ENCODE measurements at places on chromosomes 2 and 18.

DNA sequence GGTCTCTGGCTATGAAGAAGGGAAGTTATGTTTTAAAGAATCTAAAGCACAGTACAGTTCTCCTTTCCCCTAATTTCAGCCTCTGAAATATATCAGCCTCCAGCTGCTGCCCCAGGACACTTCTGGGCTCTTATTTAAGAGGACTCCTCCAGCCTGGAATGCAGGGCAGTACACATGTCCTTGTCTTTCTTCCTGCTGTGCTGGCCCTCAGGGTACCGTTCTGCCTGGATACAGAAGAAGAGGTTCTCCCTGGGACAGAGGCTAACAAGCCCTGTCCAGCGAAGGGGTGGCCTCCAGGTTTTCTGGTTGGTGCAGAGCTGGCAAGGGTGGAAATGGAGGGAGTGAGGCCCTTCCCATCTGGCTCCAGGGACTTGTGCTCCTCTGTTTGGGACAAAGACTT, 22.1 kb downstream of the MLPH start:
- DNase-seq, result no peak

DNA sequence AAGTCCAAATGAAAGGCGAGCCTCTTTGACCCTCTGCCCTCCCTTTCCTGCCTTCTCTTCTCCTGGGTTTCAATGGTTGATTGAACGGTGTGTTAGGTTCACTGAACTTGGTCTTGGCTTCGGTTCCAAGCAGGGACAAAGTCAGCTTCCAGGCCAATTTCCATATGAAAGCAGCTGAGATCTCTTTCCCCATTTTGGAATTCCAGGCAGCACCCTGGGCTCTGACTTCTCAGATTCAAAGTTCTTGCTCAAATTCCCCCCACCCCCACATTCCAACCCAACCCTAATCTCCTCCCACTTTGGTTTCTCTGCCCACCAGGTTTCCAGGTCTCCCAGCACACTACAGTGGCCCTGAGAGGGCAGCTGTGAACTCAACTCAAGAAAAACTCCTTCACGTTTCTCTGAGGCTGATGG, 231.0 kb downstream of the INSIG2 start:
- no peak for DNase-seq

GRCh38 chr2:23918837-23919489, 8.0 kb downstream of the ATAD2B start:
- no peak for DNase-seq

GRCh38 chr18:68662754-68663153, 52.2 kb downstream of the TMX3 start:
- DNase-seq, result no peak

GRCh38 chr2:96556441-96557330, 20.1 kb downstream of the ARID5A start:
- DNase-seq, result no peak

DNA sequence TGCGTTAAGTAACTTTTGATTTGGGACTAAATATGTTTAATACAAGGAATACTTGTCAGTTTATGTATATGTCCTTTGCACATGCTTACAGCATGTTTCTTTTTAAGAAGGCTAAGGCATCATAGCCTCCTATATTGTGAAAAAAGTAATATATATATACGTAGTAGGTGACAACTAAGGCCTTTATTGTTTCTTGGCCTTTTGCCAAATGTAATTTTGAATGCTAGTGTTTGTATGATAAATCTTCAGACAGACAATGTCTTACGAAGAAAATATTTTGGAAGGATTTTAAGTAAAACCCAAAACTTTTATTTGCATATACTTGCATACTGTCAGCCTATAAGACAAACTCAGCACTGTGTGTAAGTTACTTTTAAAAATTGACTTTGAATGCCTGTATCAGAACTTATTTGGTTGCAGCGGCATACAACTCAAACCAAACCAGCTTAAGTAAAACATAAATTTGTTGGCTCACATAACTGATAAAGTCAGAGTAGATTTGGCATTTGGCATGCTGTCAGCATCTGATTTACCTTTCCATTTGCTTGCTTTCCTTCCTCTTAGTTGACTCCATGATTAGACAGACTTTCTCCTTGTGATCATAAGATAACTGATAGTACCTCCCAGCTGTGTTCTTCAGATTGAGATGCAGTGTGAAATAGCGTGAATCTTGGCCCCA, 24.4 kb downstream of the UBE2E3 start:
- DNase-seq, result no peak

DNA sequence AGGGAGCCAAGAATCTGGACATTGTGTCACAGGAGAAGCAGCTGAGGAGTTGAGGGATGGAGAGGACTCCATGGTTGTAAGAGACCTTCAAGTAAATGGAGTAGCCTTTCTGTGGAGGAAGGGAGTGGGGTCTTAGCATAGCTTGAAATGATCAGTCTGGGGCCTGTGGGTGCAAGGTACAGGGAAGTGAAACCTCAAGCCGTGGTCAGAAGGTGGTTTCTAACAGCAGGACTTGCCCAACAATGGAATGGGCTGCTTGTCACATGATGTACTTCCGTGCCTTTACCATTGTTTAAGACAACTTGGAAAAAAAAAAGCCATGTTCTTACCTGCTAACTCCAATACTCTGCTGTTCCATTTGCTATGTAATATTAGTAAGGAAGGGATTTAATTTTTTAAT, 140.7 kb downstream of the LDLRAD4 start:
- DNase-seq, result no peak

DNA sequence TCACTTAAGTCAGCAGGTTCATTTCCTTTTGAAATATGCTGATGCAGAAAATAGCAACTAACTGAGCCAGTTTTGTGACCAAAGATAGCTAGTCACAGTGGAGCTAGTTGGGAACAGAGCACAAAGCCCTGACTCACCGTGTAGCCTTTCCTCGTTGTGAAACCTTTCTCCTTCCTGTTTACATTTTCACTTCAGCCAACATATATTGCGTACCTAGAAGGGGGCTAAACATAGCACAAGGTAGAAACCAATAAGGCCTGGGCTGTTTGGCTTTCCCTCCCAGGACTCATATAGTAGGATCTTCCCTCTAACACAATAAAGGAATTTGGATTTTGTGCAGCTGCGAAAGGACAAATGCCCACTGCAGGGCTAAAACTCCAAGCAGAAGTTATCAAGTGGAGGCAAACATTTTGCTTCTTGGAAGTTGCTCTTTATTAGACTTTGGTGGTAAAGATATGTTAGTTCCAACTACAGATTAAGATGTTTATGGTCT, 24.5 kb upstream of the LPIN2 start:
- peak; percentile 48 for DNase-seq

- DNase-seq, result peak; percentile 79
These were observed 2.4 kb upstream of the FOSL2 start for GRCh38 chr2:28390241-28390745.

DNA sequence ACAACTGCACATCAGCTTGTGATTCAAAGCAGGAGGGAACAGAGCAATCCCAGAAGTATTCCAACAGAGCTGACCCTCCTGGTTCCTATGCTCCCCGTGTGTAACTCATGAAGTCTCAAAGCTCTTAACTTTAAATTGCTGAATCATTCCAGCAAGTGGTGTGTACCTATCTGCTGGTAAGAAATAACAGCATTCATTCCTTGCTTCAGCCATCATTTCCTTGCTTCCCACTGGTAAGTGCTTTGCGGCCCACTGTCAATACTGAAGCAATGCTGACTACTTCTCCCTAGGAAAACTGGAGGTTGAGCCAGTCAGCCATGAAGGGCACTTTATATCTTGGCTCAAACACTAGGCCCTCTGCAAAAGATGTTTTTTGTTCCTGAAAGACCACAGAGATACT, 222.4 kb downstream of the EXOC6B start:
- DNase-seq, result no peak

All from GM06990 (cell line).